MCF 10A (cell line): ENCODE measurements at places on chromosomes 5 and 9. TPM values are rescaled to one million over a fixed set of nuclear protein-coding genes. Genes with fewer than 3 reads are reported as not detected.

GRCh38 chr5:111422245-111422644 is 90.1 kb downstream of the STARD4 start:
- DNase-seq, result no peak

DNA sequence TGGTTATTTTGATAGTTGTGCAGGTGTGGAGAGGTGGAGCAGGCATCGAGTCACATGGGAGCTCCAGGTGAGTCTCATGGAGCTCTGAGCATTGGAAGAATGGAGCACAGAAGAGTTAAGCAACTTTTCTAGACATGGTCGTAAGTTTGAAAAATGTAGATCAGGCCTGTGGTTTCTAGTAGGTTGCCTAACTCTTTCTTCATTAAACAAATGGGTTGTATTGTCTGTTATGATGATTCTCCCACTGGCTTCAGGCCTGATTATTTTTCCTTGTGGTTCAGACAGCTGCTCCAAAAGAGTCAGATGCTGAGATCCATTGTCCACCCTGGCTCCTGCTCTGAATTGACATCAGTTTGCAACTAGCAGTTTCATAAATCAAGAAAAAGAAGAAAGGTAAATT is 80.3 kb upstream of the RPS23 start:
- DNase-seq, result peak; percentile 69

DNA sequence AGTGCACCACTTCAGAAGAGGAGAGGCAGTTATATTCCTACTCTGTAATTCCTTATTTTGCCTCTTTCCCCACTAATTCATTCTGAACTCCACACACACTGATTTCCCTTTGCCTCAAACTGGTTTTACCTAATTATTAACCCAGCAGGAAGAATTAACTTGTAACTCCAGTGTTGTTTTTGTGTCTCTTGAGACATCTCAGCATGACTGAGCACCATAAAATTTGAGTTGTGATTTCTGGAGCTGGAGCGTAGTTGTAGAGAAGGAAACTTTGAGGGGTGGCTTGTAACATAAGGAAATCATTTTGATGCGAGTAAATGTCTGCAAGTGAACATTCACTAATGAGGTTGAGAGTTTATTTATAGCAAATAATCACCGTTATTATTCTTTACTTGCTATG is 265.2 kb downstream of the TMEM38B start:
- no peak for DNase-seq

GRCh38 chr5:166286832-166287231 is 2004.6 kb upstream of the WWC1 start:
- DNase-seq, result no peak

GRCh38 chr5:22591461-22591860 is 261.7 kb downstream of the CDH12 start:
- DNase-seq, result no peak

GRCh38 chr9:95722141-95722540 is 153.3 kb upstream of the ERCC6L2 start:
- no peak for DNase-seq

The DDX4 gene
- total RNA-seq, result not detected in 2 replicates

The TMEM38B gene
- total RNA-seq, result 12.5 and 18.4 TPM in 2 replicates
